Stomach (tissue), 19 donors: ENCODE measurements at places on chromosomes 2 and 18. TPM values are rescaled to one million over a fixed set of nuclear protein-coding genes. Genes with fewer than 3 reads are reported as not detected.

DNA sequence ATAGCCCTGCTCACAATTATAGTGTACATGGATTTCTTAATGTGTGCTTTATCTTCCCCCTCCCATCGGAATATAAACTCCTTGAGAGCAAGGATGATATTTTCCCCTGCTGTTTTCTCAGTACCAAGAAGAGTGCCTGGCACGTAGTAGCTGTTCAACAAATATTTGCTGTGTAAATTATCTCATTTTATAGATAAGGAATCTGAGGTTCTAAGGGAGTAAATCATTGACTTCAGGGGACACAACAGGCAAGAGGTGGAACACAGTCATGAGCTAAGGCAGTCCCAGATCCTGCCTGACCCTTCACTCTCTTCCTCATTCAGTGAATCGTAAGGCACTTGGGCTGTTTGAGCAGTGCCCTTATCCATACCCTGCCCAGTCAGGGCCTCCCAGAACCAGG, 187.3 kb upstream of the TNP1 start:
- DNase-seq = peak; percentile 84
- no peak overlapping the region for H3K4me3 ChIP-seq
- H3K36me3 ChIP-seq = no peaks in the 10 kb centered on the region
- peak overlapping the region; percentile 69 for H3K27ac ChIP-seq
- peaks cover 61% of the 10 kb centered on the region for H3K4me1 ChIP-seq

DNA sequence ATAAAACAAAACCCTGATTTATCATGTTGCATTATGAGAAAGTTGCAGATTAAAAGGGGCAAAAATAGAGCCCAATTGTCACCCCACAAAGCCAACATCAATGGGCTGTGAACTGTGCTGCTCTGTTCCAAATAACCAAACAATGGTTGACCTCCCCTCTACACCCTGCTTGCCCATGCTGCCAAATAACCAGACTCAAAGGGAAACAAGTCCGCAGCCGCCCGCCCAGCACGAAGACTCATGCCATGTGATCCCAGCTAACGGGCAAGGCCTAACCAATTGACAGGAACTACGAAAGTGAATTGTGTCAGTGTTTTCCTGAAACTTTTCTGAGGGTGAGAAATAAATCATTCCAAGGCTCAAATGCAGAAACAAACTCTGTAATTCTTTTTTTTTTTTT, 97.9 kb upstream of the RIOK3 start:
- H3K27me3 ChIP-seq = no peaks in the 10 kb centered on the region
- no peak overlapping the region for H3K27ac ChIP-seq
- H3K36me3 ChIP-seq = no peaks in the 10 kb centered on the region

Gene IL1R1
- 32.2 TPM for total RNA-seq

DNA sequence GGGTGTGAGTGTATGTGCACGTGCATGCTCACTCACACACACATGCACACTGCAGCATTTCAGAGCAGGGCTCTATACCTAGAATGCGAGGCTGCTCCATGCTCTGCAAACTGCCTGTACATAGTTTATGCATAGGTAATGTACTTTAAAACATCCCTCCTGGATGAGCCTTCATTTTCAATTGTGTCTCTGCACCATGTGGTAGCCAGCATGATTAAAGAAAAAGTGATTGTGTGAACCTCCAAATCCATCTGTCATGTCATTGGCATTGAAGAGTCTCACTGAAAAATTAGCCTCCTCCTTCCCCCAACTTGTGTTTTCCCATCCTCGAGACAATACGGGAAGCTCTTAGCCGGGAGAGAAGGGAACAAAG, 120.9 kb upstream of the SPATS2L start:
- H3K4me3 ChIP-seq = no peak overlapping the region
- peaks cover 9% of the 10 kb centered on the region for H3K4me1 ChIP-seq
- no peak for DNase-seq
- no peak overlapping the region for H3K27ac ChIP-seq
- H3K27me3 ChIP-seq = no peaks in the 10 kb centered on the region
- no peaks in the 10 kb centered on the region for H3K36me3 ChIP-seq

GRCh38 chr2:118059919-118060478, 28.3 kb upstream of the INSIG2 start:
- peaks cover 12% of the 10 kb centered on the region for H3K27me3 ChIP-seq
- H3K36me3 ChIP-seq = no peaks in the 10 kb centered on the region
- no peak overlapping the region for H3K27ac ChIP-seq
- no peak overlapping the region for H3K4me3 ChIP-seq
- peaks cover 3% of the 10 kb centered on the region for H3K4me1 ChIP-seq
- DNase-seq = no peak

DNA sequence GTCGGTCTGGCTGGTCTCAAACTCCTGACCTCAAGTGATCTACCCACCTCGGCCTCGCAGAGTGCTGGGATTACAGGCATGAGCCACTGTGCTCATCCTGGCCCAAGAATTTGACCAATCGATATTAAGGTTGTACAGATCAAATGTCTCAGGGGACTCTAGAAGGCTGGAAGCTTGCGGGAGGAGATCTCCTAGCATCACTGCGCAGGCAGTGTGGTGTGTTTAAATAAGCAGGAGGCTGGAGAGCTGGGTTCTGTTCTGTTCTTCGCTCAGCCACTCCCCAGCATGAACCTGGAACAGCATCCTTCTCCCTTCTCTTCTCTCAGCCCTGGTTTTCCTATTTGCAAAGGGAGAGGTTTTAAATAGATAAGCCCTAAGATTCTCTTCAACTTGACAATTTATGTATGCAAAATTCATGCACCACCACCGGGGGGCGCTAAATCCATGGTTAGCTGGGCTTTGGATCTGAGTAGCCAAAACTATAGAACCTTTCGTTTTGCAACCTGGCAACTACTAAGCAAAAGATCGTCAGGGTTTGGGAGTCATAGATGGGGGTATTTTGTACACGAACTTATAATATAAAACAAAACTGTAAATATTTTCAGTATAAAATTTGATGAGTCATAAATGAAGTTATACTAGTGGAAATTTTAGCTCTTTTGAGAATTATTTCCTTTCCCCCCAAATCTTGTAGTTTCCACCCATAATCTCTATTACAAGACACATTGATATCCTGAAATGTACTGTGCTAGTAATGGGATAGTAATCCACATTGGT, 60.6 kb downstream of the SLC16A14 start:
- H3K27ac ChIP-seq = no peak overlapping the region
- no peaks in the 10 kb centered on the region for H3K27me3 ChIP-seq
- H3K4me3 ChIP-seq = no peak overlapping the region
